EH (cell line): ENCODE measurements at places on chromosomes 7 and 10.

DNA sequence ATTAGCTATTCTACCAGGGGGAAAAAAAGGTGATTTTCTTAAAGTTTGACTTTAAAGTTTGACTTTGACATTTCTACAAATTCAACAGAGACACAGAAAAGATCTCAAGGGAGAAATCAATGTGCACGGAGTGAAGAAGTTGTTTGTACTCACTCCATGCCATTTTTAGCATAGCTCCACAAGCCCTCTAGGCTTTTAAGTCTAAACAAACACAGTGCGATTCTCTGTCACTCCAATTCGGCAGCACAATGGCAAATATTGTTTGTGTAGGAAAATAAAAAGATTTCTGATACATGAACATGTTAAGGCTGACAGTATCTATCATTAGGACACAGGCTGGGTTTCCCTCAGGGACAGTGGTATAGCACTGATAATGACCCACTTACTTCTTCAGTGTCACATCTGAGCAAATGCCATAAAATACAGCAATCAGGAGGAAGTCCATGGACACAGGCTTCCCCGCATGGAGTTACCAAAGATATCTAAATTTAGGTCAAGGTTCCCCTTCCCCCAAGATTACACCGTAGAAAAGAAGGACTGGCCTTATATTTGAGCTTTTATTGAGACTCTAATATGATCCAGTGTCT is 28.0 kb downstream of the GSAP start:
- DNase-seq: no peak

DNA sequence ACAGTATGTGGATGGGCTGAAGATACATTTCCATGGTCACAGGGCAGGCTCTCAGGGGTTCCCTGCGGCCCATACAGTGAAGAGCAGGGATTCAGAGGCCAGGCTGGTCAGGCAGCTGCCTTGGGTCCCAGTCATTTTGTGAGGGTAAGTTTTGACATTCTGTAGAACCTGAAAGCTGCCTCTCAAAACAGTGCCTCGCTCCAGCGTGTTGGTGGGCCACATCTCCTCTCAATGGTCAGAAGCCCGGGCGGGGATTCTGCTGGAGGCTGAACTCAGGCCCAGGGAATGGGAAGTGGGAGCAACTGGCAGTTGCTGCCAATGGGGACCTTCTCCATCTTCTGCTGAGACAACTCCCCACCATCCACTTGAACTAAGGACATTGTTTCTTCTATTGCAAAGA is 190.0 kb downstream of the PTPN20 start:
- no peak for DNase-seq

DNA sequence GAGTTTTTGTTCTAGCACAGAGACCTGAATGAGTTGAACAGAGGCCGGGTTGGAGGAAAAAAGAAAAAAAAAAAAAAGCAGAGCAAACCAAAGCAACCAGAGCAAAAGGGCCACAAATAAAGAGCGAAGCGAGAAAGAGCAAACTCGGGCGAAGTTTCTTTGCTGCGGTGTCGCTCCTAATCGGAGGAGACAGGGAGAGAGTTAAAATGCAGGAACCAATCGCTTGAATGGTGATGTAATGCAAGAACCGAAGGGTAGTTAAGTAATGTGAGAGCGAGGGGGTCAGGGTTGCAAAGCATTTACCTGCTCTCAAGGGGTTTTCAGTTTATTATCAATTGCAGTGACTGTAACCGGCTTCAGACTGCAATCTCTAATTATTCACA is 271.7 kb downstream of the TRIL start:
- DNase-seq: peak; percentile 69

DNA sequence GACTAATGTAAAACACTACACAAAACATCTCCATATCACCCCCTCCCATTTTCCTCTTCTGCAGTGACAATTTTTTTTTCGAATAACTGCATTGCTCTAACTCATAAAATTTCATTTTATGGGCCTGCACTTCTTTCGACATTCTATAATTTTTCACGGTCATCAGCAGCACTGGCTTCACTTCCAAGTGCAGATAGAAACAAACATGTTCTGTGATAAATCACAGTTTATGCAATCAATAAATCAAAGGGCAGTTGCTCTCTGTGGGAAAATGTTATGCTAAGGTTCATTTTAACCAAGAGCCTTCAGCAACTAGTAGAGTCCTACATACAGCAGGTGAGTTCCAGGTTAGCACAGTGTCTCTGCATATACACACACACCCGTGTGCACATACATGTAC is 100.1 kb downstream of the GPAM start:
- no peak for DNase-seq

- DNase-seq: no peak
Measured at GRCh38 chr10:44297963-44298362, 86.9 kb downstream of the CXCL12 start.

DNA sequence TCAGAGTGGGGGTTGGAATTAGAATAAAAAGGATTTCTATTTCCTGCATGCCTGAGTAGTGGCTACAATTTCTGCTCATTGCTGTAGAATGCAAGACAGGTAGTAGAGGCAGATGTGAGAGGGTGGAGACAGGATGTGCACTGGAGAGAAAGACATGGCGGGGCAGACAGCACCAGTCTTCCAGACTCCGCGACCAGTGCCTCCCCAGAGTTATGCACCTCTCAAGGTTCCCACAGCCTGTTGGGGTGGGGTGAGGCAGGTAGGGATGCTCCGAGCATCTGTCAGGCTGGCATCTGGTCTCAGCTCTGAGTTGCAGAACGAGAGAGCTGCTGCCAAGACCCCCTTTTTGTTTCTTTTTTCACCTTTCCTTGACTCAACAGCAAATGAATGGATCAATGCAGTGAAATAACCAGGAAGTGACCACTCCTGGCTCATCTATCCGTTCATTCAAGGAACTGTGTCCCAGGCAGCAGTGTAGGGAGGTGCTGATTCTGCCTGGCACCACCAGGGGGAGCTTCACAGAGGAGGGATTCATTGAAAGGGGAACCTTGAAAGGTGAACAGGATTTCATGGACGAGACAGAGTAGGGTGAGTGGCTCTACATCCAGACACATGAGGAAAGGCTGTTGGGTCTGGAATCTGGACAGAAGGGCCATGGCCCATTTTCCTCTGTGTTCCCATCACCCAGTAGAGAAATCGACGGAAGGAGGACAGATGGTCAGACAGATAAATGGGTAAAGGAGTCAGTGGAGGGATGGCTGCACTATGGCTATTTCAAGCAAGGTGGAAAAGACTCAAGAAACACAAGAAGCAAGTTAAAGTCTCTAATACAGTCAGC is 17.2 kb upstream of the SLC18A3 start:
- peak; percentile 70 for DNase-seq

- DNase-seq: no peak
Measured at GRCh38 chr7:28383975-28384374, 28.3 kb upstream of the CREB5 start.

GRCh38 chr10:13852872-13853271 is 266.1 kb downstream of the PRPF18 start:
- DNase-seq: no peak

DNA sequence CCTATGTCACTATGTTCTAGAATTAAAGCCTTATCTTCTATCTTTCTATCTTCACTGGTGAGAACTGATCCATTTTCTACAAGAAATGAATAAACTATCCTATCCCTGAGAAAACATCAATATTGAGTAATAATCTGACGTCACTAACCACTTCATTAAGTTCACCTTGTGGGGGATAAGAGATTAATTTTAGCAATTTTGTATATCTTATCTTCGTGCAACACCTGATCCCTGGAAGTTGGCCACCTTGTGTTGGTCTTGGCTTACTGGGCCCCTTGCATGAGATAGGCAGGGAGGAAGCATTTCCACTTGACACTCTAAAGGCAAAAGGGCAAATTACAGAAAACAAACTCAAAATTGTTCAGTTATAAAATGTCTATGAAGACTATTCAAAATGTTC is 20.1 kb upstream of the OR6B1 start:
- DNase-seq: no peak

GRCh38 chr10:33244354-33244967 is 90.0 kb downstream of the NRP1 start:
- DNase-seq: no peak

DNA sequence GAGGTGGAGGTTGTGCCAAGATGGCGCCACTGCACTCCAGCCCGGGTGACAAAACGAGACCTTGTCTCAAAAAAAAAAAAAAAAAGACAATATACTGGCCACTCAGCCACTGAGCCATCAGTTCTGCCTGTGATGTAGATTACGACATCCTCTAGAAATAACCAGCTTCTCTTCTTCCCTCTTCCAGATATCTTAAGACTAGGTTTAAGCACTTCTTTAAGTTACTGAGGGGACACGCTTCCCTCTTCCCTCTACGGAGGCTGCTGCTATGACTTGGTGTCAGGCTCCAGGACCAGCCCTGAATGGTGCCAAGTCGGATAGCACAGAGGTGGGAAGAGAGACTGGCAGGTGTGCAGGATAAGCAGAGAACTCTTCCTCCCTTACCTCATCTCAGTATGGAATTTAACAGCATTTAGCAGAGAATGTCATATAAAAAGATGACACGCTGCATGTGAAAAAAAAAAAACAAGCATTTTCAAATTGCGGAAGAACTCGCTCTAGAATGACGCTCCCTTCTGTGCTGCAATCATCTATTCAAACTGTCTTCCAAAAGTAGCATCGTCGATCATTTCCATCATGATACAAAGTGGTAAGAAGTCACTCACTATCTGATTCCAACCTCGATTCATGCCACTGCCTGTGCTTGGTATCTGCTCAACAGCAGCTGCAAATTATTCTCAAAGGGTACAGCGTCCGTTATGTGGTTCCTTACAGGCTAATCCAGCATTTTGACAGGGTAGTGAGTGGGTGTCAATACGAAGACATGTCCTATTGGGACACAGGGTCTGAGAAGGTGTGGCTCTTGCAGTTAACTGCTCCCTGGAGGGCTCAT is 13.8 kb downstream of the DAGLB start:
- no peak for DNase-seq

GRCh38 chr10:63409465-63410027 is 56.2 kb downstream of the JMJD1C start:
- DNase-seq: peak; percentile 72

GRCh38 chr10:43594944-43595589 is 11.2 kb upstream of the ZNF485 start:
- DNase-seq: peak; percentile 31

DNA sequence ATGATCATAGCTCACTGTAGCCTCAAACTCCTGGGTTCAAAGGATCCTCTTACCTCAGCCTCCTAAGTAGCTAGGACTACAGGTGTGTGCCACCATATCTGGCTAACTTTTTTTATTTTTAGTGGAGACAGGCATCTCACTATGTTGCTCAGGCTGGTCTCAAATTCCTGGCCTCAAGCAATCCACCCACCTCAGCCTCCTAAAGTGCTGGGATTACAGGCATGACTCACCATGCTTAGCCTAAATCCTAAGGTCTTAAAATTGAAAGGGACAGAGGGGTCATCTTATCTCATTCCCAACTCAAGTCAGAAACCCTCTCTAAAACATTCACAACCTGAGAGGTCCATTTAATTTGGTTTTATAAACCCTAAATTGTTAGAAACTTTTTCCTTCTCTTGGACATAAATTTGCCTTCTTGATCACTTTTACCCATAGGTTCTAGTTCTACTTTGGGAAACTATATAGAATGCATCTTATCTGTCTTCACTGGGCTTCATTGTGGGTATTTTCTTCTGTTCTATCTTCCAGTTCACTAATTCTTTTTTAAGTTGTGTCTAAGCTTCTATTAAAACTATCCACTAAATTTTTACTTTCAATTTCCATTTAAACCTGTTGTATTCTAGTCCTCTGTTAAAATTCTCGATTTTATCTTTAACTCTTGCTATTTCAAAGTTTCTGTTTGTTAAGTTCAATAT is 183.4 kb upstream of the KAT6B start:
- no peak for DNase-seq

GRCh38 chr10:88138319-88138848 is 275.0 kb downstream of the PTEN start:
- DNase-seq: no peak

DNA sequence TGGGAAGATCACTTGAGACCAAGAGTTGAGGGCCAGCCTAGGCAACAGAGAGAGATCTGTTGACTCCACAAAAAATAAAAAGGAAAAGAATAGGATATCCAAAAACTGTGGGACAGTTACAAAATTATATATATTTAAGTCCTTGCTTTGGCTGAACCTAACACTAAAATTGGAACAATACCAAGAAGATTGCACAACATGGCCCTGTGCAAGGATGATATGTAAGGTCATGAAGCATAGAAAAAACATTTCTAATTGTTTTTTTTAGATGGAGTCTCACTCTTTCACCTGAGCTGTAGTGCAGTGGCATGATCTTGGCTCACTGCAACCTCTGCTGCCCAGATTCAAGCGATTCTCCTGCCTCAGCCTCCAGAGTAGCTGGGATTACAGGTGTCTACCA is 139.0 kb downstream of the TPST1 start:
- DNase-seq: peak; percentile 52

DNA sequence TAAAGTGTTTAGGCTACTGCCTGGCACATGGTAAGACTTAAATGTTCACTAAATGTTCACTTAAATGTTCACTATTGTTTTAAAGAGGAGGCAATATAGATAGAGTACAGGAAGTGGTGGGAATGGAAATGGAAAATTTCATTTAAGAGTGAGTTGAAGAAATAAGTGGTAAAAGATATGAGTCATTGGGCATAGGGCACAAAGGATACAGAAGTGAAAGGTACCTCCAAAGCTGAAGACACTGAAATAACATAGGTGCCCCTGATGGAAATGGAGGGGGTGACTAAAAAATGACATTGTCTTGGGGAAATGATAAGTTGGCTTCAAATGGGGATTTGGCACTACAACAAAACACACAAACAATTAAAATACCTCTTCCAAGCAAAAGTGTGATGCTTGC is 5.2 kb upstream of the FRA10AC1 start:
- no peak for DNase-seq

DNA sequence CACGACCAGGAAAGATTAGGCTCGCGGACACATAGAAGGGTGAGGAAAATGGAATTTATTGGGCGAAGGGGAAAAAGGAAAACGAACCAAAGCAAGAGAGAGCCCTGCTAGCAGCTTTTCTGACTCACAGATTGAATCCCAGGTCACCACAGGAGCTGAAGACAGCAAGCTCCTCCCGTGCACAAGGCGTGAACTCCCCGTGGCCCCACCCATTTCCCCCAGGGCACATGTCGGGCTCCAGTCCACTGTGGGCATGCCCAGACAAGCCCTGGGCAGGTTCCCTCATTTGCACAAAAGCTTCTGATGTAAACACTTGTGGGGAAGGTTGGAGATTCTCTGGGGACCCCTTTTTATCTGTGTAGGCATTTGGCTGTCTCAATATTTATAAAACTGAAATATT is 582.4 kb downstream of the SUGCT start:
- peak; percentile 81 for DNase-seq
